Tracheal epithelial cell (primary cell): ENCODE measurements at places on chromosomes 2 and 18. TPM values are rescaled to one million over a fixed set of nuclear protein-coding genes. Genes with fewer than 3 reads are reported as not detected.

The PLGLB1 gene
- total RNA-seq: 0.24 and 2.3 TPM in 2 replicates

The GCKR gene
- total RNA-seq: not detected in 2 replicates

The LBX2 gene
- 1.2 and 3.2 TPM in 2 replicates for total RNA-seq

The ATP6V1C2 gene
- 0.24 and 0.43 TPM in 2 replicates for total RNA-seq

The MATN3 gene
- 0.85 and 1.9 TPM in 2 replicates for total RNA-seq

The SERPINB10 gene
- 1.3 and 4.8 TPM in 2 replicates for total RNA-seq

The CPS1 gene
- 19.8 and 21.4 TPM in 2 replicates for total RNA-seq

The IWS1 gene
- 32.2 and 41.7 TPM in 2 replicates for total RNA-seq

The UBR3 gene
- total RNA-seq: 17.4 and 30.9 TPM in 2 replicates

The SCN1A gene
- total RNA-seq: under 0.01 TPM in 1 of 2 replicates, not detected in the other

The PLCL1 gene
- total RNA-seq: under 0.01 TPM in 1 of 2 replicates, not detected in the other

The TRABD2A gene
- 0.72 and 2.6 TPM in 2 replicates for total RNA-seq

The KCNG3 gene
- total RNA-seq: not detected in 2 replicates

The ARHGAP25 gene
- 0.43 and 2.4 TPM in 2 replicates for total RNA-seq

The PAX3 gene
- not detected in 2 replicates for total RNA-seq

The CD226 gene
- total RNA-seq: under 0.01 and 1.9 TPM in 2 replicates

The FAM168B gene
- 85.1 and 92.5 TPM in 2 replicates for total RNA-seq

The ODC1 gene
- total RNA-seq: 269 and 361 TPM in 2 replicates

The EVX2 gene
- not detected in 2 replicates for total RNA-seq

The MYO5B gene
- total RNA-seq: 31.5 and 62.7 TPM in 2 replicates

The RFX8 gene
- not detected in 2 replicates for total RNA-seq

The TMEM200C gene
- under 0.01 TPM in 1 of 2 replicates, not detected in the other for total RNA-seq

The TMEM198 gene
- total RNA-seq: under 0.01 and 0.48 TPM in 2 replicates

The ZSWIM2 gene
- total RNA-seq: not detected in 2 replicates

The MFSD2B gene
- total RNA-seq: 0.24 TPM in 1 of 2 replicates, not detected in the other

The BOLL gene
- not detected in 2 replicates for total RNA-seq

The SDC1 gene
- total RNA-seq: 788 and 1,471 TPM in 2 replicates

The UPP2 gene
- total RNA-seq: not detected in 2 replicates

The RETSAT gene
- total RNA-seq: 104 and 108 TPM in 2 replicates

The CNGA3 gene
- not detected in 2 replicates for total RNA-seq

The DCDC2C gene
- not detected in 2 replicates for total RNA-seq

The SFXN5 gene
- total RNA-seq: 7.5 and 8.7 TPM in 2 replicates

The TANC1 gene
- 17.1 and 22.6 TPM in 2 replicates for total RNA-seq

The LRP1B gene
- total RNA-seq: under 0.01 TPM in 1 of 2 replicates, not detected in the other

The GFPT1 gene
- 62.4 and 83.1 TPM in 2 replicates for total RNA-seq

The MTERF4 gene
- 19.3 and 28.3 TPM in 2 replicates for total RNA-seq

The COL6A3 gene
- total RNA-seq: 0.21 and 0.72 TPM in 2 replicates

The PIGN gene
- 47.1 and 48.0 TPM in 2 replicates for total RNA-seq

The ANKRD53 gene
- under 0.01 TPM in 1 of 2 replicates, not detected in the other for total RNA-seq

The RUFY4 gene
- total RNA-seq: under 0.01 TPM in 1 of 2 replicates, not detected in the other

The RTN4 gene
- total RNA-seq: 107 and 122 TPM in 2 replicates

The TRAPPC8 gene
- 32.5 and 42.0 TPM in 2 replicates for total RNA-seq

The ST8SIA3 gene
- not detected in 2 replicates for total RNA-seq

The REG1A gene
- total RNA-seq: not detected in 2 replicates

The DNAJC10 gene
- total RNA-seq: 92.3 and 109 TPM in 2 replicates
